ENCODE measurements at places on chromosomes 6 and 20.

DNA sequence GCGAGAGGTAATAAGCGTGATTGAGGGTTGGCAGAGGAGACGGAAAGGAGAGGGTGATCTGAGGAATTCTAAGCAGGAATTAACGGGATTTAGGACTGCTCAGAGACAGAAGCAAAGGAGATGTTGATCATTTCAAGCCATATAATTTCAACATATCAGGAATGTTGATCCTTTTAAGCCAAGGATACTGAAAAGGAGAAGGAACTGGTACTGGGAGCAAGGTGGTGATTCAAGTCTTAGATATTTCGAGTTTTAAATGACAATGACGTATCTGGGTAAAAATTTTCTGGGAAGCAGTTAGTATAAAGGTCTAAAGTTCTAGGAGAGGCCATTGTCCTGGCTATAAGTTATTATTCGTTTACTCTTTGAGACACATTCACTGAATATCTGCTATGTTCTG is 91.3 kb upstream of the OGFRL1 start:
- no peak for DNase-seq

GRCh38 chr6:81766482-81767069 is 14.1 kb upstream of the TENT5A start:
- DNase-seq = no peak

DNA sequence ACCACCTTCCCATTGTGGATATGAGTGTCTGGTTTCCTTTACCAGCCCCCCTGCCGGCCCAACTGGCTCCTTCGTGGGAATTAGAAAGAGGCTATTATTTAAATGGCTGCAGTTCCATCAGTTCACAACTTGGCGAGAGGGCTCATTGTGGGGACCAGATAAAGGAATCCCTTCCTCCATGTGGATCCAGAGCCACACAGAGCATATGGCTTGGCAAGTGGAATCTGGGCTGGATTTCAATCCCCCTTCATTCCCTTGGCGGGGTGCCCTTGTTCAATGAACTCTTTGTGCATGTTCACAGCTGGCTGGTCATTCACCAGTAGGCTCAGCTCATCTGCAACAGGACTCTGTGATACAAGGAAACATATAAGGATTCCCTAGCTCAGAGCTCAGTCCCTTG is 140.6 kb downstream of the OPN5 start:
- no peak for DNase-seq

DNA sequence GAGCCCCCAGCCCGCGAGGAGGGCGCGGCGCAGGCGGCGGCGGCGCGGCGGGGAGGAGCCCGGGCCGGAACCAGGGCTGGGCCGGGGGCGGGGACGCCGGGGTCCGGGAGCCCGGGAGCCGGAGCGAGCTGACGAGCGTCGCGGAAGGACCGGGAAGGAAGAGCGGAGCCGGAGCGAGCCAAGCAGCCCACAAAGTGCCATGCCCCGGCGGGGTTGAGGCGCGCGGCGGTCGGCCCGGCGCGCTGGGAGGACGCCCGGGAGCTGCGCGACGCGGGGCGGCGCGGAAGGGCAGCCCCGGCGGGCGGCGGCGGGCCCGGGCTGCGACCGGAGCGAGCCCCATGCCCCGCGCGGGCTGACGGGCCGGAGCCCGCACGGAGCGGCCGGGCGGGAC is 289 bp downstream of the FOXP4 start:
- DNase-seq = no peak

- no peak for DNase-seq
These were observed 73.0 kb downstream of the PLCB4 start for GRCh38 chr20:9141921-9142320.

- no peak for DNase-seq
These were observed 64.8 kb upstream of the RCAN2 start for GRCh38 chr6:46556053-46556452.

DNA sequence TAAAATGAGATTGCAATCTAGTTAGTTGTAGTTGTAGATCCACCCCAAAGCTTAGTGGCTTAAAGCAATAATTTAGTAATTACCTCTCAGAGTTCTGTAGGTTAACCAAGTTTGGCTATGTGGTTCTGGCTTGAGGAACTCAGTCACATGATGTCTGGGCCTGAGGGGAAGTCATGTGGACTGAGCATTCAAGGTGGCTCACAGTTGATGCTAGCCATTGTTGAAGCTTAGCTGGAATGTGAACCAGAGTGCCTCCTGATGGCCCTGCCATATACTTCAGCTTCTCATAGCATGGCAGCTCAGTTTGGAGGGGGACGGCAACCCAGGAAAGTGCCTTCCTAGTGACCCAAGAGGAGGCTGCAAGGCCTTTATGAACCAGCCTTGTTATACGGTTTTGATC is 263.2 kb upstream of the RNF217 start:
- DNase-seq = no peak

GRCh38 chr6:14170128-14170527 is 52.6 kb downstream of the CD83 start:
- DNase-seq = no peak

- DNase-seq = no peak
These were observed 168.0 kb upstream of the CHD6 start for GRCh38 chr20:41786158-41786557.

GRCh38 chr6:16978686-16979085 is 123.2 kb upstream of the STMND1 start:
- no peak for DNase-seq

DNA sequence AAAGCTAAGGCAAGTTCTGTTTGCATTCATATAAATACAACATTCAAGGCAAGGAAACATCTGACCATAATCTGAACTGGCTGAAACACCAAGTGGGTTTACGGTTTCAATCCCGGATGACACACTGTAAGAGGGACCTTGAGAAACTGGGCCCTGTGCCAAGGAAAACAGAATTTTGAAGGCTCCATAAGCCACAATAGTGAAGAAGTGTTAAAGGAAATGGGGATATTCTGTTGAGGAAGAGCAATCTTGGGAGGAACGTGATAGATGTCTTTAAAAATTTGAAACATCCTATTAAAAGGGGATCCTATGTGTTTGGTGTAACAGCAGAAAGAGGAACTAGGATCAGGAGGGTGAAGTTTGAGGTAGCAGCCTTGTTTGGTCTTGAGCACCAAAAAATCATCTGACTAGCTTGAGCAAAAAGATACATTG is 82.4 kb upstream of the TAB2 start:
- DNase-seq = no peak

Measured in activated CD8-positive, alpha-beta memory T cell treated with anti-CD3 and anti-CD28 coated beads for 1 hour (primary cell).